NCI-H187 treated with DMSO at 0.1 percent for 48 hours (cell line): ENCODE measurements at places on chromosomes 11 and 22.

DNA sequence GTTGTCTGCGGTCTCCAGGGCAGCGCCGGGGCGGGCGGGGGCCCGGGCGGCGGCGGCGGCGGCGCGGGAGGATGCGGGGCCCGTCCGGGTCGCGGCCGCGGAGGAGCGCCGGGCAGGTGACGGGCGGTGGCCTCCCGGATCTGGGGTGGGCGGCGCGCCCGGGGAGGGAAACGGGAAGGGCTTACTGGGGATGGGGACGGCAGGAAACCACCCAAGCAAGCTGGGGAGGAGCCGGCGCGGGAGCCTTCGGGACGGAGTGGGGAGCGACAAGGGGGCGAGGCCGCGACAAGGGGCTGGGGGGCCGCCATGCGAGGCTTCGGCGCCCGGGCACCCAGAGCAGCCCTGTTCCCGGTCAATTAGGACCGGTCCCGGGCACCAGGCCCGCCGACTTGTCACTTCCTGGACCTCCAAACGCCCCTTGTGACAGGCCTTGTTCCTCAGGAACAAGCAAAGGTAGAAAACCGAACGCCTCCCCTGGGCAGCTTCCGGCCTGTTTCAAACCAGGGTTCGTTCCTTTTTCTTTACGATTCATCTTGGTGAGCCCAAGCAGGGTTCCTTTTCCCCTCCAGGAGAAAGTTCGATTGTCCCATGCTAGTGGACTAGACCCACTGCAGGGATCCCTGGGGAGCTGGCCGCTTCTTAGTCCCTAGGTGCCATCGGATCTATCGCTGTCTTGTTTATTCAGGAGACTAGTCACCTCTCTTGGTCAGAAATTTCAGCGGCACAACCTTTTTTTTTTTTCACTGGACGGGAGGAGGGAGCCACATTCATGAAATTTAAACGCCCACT is 492 bp downstream of the JHY start:
- no peak for DNase-seq

DNA sequence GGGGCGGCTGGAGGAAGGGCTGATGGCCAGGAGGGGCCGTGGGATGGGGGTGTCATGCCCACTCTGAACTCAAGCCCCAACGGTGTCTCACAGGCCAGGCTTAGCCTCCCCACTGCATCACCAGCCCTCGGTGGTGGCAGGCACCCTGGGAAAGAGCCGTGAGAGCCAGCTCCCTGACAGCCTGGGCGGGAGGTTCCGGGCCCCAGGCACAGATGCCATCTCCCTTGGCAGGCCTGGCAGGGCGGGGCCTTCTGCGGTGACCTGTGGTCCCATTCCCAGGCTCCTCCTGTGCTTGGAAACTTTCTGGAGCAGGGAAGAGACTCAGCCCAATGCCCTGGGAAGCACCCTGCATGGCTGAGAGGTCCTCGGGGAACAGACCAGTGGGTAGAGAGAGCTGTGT is 4.8 kb downstream of the PHLDA2 start:
- DNase-seq = no peak

DNA sequence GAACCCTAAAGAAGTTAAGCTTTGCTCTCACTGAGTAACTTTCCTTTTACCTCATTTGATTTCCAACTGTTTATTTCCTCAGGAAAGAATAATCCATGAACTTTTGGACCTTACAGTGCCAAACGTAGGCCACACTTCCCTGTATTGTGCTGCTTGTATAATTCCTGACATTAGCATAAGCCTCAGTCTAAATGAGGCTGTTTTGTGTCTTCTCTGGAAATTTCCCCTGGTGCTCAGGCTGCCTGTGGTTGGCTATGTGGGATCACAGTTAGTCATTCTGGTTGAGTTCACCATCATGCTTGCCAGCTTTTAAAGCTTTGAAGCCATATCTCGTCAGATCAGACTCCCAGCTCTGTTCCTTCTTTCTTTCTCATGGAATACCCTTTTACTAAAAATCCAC is 107.0 kb downstream of the FAM76B start:
- DNase-seq = no peak

- no peak for DNase-seq
These were observed 104.4 kb downstream of the ZBTB16 start for GRCh38 chr11:114163830-114164401.

- no peak for DNase-seq
These were observed 23.1 kb downstream of the MN1 start for GRCh38 chr22:27778294-27779090.

DNA sequence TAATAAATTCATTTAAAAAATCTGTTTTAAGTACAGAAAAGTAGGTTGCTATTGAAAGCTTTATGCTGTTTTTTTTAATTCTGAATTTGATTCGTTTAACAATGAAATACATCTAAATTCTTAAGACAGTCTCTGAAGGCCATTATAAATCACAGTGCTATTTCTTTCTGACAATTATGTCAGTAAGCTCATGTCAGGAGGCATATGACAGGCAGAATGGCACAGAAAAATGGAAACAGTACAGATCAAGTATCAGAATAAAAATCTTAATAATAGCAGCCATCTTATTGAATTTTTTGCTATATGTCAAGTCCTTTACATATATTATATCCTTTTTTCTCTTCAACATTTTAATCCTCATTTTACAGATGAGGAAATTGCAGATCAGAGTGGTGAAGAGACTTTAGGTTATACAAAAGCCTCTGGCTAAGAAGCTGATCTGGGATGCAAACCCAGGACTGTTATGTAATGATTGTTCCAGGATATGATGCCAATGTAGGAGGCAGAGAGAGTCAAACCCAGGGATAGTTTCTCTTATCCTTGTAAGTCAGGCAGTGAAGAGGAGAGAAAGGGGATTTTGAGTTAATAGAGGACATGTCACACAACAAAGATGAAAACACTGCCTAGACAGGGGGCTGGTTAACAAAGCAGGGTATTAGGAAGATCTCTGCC is 283.1 kb upstream of the CCDC90B start:
- no peak for DNase-seq

GRCh38 chr22:38924347-38924952 is 33.0 kb upstream of the APOBEC3A start:
- DNase-seq = peak; percentile 89

GRCh38 chr11:29024386-29024785 is 916.2 kb downstream of the METTL15 start:
- no peak for DNase-seq

DNA sequence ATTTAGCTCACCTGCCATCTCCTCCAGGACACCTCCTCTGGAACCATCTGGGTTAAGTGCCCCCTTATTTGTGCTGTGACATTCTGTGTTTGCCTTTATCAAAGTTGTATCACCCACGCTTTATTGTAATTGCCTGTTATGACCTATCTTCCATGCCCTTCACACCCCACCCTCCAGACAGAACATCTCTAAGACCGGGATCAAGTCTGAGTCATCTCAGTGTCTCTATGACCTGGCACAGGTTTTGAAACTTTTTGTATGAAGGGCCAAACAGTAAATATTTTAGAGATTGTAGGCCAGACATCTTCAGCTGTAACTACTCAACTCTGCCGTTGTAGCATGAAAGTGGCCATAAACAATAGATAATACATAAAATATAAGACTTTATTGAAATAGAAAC is 161.8 kb downstream of the SPON1 start:
- no peak for DNase-seq

GRCh38 chr11:46607516-46607915 is 9.5 kb downstream of the HARBI1 start:
- DNase-seq = no peak

- DNase-seq = no peak
These were observed 2.0 kb downstream of the MYH9 start for GRCh38 chr22:36385491-36386350.

GRCh38 chr11:134027671-134028070 is 41.2 kb upstream of the JAM3 start:
- no peak for DNase-seq

- no peak for DNase-seq
These were observed 11.3 kb upstream of the CD5 start for GRCh38 chr11:61090982-61091372.

DNA sequence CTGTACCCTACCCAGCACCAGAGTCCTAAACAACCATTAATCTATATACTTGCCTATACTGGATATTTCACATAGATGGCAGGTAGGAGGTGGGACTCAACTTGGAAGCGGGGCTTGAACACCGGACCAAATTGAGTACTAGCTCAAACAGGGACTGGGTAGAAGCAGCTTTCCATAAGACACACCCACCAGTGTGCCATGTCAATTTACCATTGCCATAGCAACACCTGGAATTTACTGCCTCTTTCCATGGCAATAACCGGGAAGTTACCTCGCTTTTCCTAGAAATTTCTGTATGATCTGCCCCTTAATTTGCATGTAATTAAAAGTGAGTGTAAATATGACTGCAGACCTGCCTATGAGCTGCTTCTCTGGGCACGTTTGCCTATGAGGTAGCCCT is 38.6 kb upstream of the CUL5 start:
- no peak for DNase-seq

- DNase-seq = no peak
These were observed 335.3 kb downstream of the MN1 start for GRCh38 chr22:27466229-27466628.

- no peak for DNase-seq
These were observed 54.1 kb downstream of the WNT11 start for GRCh38 chr11:76152086-76152681.

DNA sequence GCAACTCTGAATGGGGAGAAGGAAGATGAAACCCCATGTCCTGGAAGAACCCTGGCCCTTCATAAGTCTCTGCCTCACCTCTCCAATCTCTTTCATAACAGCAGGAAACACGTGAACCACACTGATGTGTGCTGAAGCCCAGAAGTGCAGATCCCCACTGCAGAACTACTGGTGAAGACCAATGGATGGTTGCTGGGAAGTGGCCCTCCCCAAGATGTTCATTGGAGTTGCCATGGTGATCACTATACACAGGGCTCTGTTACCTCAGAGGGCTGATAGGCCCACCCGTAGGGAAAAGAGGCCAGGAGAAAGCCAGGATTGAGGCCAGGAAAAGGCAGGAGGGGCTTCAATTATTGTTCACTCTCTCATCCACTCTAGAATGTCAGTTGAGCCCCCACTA is 11.6 kb downstream of the TST start:
- DNase-seq = no peak

GRCh38 chr11:112165049-112165448 is 1.2 kb upstream of the IL18 start:
- no peak for DNase-seq

DNA sequence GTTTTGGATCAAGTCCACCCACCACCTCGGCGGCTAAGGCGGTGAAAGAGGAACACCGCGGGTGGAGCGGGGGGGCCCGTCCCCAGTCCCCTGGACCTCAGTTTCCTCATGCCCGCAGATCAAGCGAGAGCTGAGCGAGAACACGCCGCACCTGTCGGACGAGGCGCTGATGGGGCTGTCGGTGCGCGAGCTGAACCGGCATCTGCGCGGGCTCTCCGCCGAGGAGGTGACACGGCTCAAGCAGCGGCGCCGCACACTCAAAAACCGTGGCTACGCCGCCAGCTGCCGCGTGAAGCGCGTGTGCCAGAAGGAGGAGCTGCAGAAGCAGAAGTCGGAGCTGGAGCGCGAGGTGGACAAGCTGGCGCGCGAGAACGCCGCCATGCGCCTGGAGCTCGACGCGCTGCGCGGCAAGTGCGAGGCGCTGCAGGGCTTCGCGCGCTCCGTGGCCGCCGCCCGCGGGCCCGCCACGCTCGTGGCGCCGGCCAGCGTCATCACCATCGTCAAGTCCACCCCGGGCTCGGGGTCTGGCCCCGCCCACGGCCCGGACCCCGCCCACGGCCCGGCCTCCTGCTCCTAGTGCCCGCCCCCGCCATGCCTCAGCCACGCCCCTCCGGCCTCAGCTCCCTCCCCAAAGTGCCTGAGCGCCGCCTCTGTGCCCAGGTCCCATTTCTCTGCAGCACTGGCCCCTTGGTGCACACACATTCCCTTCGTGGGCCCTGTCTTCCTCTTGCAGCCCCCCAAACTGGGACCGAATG is 12.7 kb downstream of the MAFF start:
- DNase-seq = no peak

- DNase-seq = no peak
These were observed 2.7 kb downstream of the CSRP3 start for GRCh38 chr11:19199048-19199447.

GRCh38 chr22:44523981-44524759 is 26.1 kb upstream of the RTL6 start:
- no peak for DNase-seq

DNA sequence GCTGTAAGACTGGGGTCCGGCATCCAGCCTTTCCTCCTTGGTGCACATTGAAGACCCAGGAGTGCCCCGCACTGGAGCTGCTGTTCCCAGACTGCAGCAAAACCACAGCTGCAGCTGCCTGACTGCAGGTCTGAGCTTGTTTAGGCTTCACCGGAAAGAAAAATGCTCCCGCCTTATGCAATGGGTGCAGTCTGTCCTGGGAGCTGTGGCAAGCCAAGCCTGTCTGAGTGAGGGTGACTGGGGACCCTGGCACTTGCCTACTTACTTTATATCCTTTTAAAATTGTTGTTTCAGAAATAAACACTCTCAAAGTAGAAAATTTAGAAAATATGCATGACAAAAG is 23.3 kb upstream of the CD44 start:
- DNase-seq = no peak

DNA sequence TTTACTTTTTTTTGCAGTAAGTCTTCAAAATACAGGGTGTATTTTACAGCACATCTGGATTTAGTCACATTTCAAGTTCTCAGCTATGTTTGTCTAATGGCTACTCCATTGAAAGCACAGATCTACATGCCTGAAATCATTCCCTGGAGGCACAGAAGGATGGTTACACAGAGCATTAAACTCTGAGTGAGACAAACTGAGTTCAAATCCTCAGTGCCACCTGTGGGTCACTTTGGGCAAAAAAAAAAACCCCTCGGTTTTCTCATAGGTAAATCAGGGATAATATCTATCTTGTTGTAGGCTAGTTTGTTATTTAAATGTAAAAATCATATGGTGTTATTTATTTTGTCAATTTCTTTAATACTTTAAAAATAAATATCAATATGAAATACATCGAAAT is 7.7 kb downstream of the ANKRD49 start:
- no peak for DNase-seq

- DNase-seq = peak; percentile 33
These were observed 6.7 kb downstream of the NECTIN1 start for GRCh38 chr11:119722281-119722794.

- DNase-seq = no peak
These were observed 94.4 kb downstream of the SLC1A2 start for GRCh38 chr11:35324981-35325380.

GRCh38 chr11:86617502-86617901 is 54.9 kb downstream of the ME3 start:
- no peak for DNase-seq

DNA sequence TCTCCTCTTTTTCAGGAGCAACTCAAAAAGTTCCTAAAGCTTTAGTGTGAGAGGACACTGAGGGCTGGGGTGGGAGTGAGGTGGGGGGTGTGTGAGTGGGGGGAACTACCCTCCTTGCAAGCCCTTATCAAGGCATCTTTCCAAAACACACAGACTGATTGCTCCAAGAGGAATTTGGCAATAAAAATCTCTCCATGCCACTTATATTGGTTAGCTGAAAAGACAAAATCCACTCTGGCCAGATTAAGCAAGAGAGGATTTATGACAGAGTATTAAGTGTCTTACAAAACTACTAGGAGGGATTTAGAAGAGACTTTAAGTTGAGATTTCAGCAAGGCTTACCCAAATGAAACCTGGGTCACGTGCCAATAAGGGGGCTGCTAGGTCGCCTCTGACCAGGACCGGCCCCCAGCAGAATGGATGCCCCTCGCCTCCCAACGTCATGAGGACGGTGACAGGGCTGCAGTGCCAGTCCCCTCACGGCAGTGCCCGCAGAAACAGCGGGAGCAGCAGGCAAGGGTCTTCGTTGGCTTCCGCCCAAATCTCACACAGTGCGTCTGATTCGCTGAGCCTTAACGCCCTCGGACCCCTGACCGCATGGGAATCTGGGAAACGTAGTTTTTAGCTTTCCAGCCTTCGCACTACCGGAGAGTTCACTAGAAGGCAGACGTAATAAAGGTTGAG is 22.1 kb upstream of the CTR9 start:
- no peak for DNase-seq
